ENCODE measurements at places on chromosomes 16 and 17.

DNA sequence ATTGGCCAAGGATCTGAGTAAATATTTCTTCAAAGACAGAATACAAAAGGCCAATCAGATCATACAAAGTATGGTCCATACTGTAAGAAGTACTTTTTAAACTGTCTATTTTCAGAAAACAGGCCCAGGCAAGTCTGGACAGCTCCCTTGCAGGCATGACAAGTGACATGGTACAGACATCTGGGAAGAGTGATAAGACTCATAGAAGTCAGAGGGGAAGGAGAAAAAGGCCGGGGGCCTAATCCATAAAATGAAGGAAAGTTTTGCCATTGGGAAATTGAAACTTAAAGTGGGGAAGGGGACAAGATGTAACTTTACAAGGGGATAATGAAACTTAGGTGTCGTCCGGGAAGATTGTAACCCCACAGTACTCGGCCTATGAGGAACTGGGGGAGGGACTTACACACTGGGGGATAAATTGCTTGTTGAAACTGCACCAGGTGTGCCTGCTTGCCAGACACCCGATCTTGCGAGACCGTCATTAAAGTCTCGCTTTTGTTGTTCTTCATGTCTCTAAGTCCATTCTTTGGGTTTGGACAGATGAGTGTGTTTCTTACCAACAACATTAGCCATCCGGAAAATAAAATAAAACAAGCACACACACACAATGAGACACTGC, 684.0 kb downstream of the CDH11 start:
- DNase-seq = no peak

GRCh38 chr16:89312194-89312593, 94.7 kb downstream of the ZNF778 start:
- no peak for DNase-seq

- DNase-seq = no peak
Measured at GRCh38 chr17:42346481-42346880, 41.8 kb downstream of the STAT3 start.

DNA sequence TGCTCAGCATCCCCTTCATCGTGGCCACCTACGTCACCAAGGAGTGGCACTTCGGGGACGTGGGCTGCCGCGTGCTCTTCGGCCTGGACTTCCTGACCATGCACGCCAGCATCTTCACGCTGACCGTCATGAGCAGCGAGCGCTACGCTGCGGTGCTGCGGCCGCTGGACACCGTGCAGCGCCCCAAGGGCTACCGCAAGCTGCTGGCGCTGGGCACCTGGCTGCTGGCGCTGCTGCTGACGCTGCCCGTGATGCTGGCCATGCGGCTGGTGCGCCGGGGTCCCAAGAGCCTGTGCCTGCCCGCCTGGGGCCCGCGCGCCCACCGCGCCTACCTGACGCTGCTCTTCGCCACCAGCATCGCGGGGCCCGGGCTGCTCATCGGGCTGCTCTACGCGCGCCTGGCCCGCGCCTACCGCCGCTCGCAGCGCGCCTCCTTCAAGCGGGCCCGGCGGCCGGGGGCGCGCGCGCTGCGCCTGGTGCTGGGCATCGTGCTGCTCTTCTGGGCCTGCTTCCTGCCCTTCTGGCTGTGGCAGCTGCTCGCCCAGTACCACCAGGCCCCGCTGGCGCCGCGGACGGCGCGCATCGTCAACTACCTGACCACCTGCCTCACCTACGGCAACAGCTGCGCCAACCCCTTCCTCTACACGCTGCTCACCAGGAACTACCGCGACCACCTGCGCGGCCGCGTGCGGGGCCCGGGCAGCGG, 3.2 kb downstream of the UTS2R start:
- no peak for DNase-seq

- no peak for DNase-seq
Measured at GRCh38 chr17:33438139-33438538, 145.0 kb upstream of the ASIC2 start.

DNA sequence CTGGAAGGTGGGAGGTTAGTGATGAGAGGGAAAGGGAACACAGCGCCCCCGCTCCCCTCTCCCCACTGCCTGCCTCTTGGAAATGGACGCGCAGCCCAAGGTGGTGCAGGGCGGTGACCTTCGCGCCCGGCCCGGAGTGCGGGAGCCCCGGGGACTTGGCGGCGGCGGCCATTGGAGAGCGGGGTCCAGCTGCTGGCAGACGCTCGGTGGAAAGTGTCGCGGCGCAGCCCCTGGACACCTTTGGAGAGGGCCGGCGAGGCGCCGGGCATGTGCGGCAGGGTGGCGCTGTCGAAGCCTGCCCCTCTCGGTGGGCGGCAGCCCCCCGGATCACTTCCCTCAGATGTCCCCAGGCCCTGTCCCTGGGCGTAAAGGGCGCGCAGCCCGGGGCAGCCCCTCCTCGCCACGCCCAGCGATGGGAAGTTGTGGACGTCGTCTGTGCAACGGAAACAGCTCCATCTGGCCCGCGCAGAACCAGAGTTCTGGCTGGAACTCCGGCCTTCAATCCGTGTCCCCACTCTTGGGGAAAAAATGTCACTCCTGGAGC, 16.7 kb downstream of the SALL1 start:
- DNase-seq = no peak

DNA sequence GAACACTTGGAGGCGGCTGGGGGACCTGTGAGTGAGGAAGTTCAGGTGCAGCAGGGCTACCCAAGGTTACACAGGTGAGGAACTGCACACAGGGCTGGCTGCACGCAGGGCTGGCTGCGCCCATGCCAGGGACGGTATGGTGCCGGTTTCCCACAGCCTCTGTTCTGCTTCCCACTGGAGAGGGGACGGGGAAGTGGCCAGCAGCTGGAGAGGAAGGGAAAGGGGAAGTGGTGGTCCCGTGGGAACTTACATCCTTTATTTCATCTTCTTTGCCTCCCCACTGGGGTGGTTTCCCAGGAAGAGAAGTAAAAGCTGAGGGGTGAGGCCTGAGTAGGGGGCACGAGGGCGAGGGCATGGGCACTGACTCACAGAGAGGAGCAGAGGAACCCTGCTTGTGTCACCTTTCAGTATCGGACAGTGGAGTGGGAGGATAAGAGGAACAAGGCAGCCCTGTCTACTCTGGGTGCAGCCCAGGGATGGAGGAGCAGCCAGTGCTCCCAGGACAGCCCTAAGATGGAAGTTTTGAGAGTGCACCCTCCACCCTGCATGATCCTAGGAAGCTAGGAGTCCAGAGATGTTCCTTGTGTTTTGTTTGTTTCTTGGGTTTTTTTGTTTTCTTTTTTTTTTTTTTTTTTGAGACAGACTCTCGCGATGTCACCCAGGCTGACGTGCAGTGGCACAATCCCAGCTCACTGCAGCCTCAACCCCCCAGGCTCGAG, 25.5 kb upstream of the CDH1 start:
- no peak for DNase-seq

DNA sequence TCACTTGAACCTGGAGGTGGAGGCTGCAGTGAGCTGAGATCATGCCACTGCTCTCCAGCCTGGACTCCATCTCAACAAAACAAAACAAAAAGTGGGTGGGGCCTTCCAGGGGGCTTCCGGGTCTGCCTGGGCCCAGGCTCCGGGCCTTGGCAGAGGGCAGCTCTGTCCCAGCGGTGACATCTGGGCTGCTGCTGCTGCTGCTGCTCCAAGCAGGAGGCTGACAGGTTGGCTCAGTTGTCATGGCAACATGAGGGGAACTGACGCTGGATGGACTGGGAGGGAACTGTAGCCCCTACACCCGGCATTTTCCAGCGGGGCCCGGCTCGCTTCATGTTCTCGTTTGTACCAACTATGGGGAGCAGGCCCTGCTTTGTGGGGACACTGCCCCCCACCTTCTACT, 4.0 kb downstream of the BAIAP3 start:
- no peak for DNase-seq
